Breast epithelium (tissue), 4 donors: ENCODE measurements at places on chromosomes 6 and 20. TPM values are rescaled to one million over a fixed set of nuclear protein-coding genes. Genes with fewer than 3 reads are reported as not detected.

MYT1 gene
- not detected for total RNA-seq

- DNase-seq: no peak
Observed at GRCh38 chr6:139343052-139343750, 31.2 kb downstream of the CITED2 start.

- DNase-seq: peak; percentile 63
Observed at GRCh38 chr6:26025047-26025893, 62.0 kb upstream of the HFE start.

DNA sequence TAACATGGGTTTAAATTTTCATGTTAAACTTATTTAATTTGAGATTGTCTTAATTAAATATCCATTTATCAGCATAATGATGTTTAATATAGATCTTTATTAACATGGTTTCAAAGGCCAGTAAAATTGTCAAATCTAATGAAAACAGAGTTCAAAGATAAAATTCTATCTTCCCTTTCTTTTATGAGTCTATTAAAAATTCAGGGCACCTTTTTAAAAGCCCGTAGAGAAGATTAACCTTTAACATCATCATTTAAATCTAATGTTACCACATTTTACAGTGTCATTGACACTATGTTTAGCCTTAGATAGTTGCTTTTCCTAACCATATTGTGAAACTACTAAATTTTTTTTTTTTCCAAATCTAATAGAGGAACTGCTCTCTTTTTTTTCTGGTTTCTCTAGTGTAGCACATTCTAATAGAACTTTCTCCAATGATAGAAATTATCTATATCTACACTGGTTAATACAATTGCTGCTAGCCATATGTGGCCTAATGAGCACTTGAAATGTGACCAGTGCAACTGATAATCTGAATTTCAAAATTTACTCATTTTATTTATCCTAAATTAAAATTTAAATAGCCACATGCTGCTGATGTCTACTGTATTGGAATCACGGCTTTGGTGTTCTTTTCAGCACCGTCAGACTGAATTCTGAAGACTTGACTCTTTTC lies 410.9 kb downstream of the UTRN start:
- no peak for DNase-seq

PRRC2A gene
- 57.2 TPM for total RNA-seq

NUS1 gene
- 20.6 TPM for total RNA-seq

- DNase-seq: peak; percentile 88
Observed at GRCh38 chr6:33297956-33298772, 578 bp downstream of the RGL2 start.

- no peak for DNase-seq
Observed at GRCh38 chr20:13717631-13718044, 67.1 kb downstream of the ESF1 start.
